Hepatocyte (in vitro differentiated cells): ENCODE measurements at places on chromosomes 2 and 18. TPM values are rescaled to one million over a fixed set of nuclear protein-coding genes. Genes with fewer than 3 reads are reported as not detected.

DNA sequence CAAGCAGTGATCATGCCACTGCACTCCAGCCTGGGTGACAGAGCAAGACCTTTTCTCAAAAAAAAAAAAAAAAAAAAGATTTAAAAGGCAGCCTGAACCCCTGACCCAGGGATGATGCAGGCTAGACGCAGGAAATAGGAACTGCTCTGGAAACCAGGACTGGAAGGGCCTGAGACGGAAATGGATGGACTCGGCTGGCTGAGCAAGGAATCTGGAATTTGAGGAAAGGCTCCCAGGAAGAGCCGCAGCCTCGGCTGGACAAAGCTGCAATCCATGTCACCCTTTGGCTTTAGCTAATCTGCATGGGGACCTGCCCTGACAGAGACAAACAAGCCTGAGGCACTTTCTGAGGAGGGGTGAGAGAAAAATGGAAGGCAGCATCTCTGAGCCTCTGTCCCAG, 55.0 kb upstream of the DAPL1 start:
- no peak for DNase-seq

DNA sequence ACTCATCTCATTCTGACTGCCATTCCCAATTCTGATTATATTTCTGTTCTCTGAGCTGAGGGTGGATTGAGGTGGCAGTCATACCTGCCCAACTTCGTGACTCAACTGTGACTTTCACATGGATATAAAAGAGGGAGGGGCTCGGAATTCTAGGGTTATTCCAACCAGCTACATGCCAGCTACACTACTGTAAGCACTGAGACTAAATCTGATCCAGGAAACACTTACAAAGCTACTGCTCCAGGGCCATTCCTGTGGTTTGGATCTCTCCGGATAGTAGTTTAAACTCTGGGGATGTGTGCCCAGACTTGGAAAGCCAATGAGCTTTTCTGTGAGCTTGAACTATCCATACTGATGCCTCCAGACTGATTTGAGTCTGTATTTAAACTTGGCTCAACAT, 7.9 kb downstream of the MAP2 start:
- DNase-seq, result peak; percentile 24

GAL3ST2 gene
- 0.20 and 0.53 TPM in 2 replicates for total RNA-seq

DNA sequence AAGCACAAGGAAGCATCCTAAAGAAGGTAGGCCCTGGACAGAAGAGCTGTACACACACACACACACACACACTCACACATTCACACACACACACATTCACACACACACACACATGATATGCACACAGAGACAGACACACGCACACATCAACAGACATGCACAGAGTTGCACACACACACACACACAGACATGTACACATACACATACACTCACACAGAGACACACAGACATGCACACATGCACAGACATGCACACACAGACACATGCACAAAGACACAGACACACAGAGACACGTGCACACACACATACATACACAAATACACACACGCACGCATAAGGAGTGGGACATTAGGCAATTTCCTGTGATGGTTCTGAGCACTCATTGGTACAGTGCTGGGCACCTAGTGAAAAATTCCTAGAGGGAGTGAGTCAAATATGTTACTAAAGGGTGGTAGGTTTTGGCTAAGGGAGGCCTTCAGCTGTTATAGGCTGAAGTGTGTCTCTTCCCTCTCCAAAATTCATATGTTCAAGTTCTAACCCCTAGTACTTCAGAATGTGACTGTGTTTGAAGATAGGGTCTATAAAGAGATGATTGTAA, 26.4 kb downstream of the THNSL2 start:
- DNase-seq, result no peak

DNA sequence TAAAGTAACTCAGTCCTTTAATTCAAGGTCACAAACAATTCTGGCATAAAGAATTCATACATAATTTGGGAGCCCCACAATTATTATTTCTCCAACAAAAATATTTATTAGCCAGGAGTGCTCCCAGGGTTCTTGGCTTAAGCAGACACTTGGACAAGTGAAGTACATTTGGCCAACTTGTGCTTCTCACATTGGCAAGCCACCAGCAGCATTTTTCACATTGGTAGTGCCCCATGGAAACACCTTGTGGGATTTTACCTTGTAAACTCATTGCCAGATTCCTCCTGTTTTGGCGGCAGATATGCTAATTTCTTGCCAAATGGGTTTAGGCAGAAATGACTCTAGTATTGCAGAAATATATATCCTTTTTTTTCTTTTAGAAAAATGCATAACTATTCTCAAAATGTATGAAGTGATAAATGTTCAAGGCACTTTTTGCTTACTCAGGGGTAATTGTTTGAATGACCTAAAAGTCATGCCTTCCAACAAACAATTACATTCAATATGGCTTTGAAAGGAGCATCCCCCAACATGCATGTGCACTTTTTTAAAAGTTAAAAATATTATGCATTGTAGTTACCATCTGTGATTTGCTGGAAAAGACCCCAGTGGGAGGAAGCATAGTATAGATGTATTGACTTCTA, 113.5 kb downstream of the CSRNP3 start:
- no peak for DNase-seq

DNA sequence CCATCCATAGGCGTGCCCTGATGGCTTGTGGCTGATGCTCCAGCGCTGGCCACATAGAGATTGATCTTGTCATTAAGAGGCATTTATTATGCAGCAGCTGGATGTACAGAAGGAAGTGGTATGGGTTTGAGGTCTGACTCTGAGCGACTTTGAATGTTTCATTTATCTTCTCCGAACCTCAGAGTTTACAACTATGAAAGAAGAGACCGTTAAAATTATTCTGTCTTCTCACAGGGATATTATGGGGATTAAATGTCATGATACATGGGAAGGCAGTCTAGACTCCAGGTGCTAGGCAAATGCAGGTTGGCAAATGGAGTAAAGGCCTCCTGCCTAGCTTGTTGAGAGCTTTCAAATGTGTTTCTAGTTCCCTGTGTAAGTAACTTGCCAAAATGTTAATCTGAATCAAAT, 30.3 kb downstream of the MOGAT1 start:
- DNase-seq, result no peak
